ENCODE measurements at places on chromosomes 12 and 14.

- H3K36me3 ChIP-seq: no peaks in the 10 kb centered on the region
- no peaks in the 10 kb centered on the region for H3K27me3 ChIP-seq
- H3K4me1 ChIP-seq: no peaks in the 10 kb centered on the region
- no peak for DNase-seq
- H3K4me3 ChIP-seq: no peak overlapping the region
These were observed 80.7 kb downstream of the RAD51B start for GRCh38 chr14:67900231-67900630.

GRCh38 chr14:72186523-72186922 lies 254.3 kb downstream of the RGS6 start:
- no peaks in the 10 kb centered on the region for H3K27me3 ChIP-seq
- no peak overlapping the region for H3K4me3 ChIP-seq
- DNase-seq: no peak

DNA sequence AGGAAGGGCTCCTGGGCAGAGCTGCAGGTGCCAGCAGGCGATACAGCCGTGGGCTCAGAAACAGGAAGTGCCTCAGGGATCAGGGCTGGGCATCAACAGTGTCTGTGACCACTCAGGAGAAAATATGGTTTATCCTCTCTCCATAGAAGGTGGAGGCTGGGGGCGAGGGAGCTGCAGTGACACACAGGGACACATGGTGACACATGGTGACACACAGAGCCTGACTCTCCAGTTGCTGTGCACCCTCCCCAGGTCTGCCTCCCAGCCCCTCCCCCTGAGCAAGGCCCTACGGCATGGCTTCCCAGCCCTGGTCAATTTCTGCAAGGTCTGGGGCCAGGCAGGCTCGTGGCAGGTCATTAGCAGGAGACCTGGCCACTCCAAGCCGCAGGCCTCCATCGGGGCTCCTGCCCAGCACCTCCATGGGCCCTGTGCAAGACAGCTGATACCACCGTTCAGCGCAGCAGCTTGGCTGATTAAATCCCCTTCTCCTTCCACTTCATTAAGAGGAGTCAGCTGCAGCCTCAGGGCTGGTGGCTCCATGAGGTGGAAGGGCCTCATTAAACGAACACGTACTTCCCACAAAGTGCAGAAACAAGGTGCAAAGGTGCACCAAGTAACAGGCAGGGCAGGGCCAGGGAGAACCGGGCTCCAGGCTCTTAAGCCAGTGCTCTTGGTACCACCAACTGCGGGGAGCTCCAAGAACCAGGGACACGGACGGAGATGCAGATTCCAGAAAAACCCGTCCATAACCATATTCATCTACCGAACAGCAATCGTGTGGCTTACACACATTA lies 60.7 kb downstream of the CCNK start:
- no peak overlapping the region for H3K27ac ChIP-seq
- peaks cover 18% of the 10 kb centered on the region for H3K4me1 ChIP-seq
- H3K4me3 ChIP-seq: no peak overlapping the region
- DNase-seq: no peak

GRCh38 chr12:91252341-91252740 lies 69.7 kb upstream of the DCN start:
- no peak for DNase-seq
- H3K4me1 ChIP-seq: no peaks in the 10 kb centered on the region
- H3K27ac ChIP-seq: no peak overlapping the region
- no peaks in the 10 kb centered on the region for H3K36me3 ChIP-seq
- H3K27me3 ChIP-seq: no peaks in the 10 kb centered on the region

GRCh38 chr12:121443193-121443870 lies 43.4 kb downstream of the RNF34 start:
- H3K36me3 ChIP-seq: peaks cover 78% of the 10 kb centered on the region
- peak; percentile 84 for DNase-seq
- H3K4me3 ChIP-seq: no peak overlapping the region
- no peaks in the 10 kb centered on the region for H3K4me1 ChIP-seq

- H3K27ac ChIP-seq: peak within 1 kb of the TSS; percentile 43
- DNase-seq: no peak
- H3K4me3 ChIP-seq: peak within 1 kb of the TSS; percentile 41
- H3K4me1 ChIP-seq: peaks cover 11% of the 10 kb centered on the region
- H3K27me3 ChIP-seq: no peaks in the 10 kb centered on the region
These were observed at the start of gene LYZ for GRCh38 chr12:69348162-69348938. Gene LYZ (plus strand): TSS chr12:69348381. CDS start chr12:69348409, 28 bp downstream.

- H3K4me3 ChIP-seq: no peak overlapping the region
- no peaks in the 10 kb centered on the region for H3K27me3 ChIP-seq
- H3K27ac ChIP-seq: no peak overlapping the region
- no peak for DNase-seq
These were observed 121.3 kb downstream of the SLC25A21 start for GRCh38 chr14:37051153-37051552.

- no peaks in the 10 kb centered on the region for H3K27me3 ChIP-seq
- H3K36me3 ChIP-seq: no peaks in the 10 kb centered on the region
- no peak overlapping the region for H3K27ac ChIP-seq
- DNase-seq: no peak
- no peak overlapping the region for H3K4me3 ChIP-seq
- no peaks in the 10 kb centered on the region for H3K4me1 ChIP-seq
These were observed 132.9 kb downstream of the SRGAP1 start for GRCh38 chr12:63977441-63977840.

DNA sequence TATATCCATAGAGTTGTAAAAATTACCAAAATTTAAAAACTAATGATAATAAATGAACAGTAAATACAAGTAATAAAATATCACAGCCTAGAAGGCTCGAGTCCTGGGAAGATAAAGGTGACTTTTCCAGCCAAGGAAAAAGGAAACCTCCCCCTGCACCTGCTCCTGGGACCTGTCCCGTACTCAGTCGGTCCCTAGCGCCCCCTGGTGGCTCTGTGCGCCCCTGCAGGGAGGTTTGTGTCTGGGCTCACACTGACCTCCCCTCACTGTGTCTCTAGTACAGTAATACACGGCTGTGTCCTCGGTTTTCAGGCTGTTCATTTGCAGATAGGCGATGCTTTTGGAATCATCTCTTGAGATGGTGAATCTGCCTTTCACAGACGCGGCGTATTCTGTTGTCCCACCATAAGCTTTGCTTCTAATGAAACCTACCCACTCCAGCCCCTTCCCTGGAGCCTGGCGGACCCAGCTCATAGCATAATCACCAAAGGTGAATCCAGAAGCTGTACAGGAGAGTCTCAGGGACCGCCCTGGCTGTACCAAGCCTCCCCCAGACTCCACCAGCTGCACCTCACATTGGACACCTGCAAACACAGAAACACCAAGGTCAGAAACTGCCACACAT lies 1030.4 kb downstream of the TMEM121 start:
- H3K27ac ChIP-seq: no peak overlapping the region
- H3K27me3 ChIP-seq: no peaks in the 10 kb centered on the region
- DNase-seq: peak; percentile 77
- H3K4me1 ChIP-seq: no peaks in the 10 kb centered on the region
- H3K4me3 ChIP-seq: no peak overlapping the region

All from lower lobe of right lung (tissue), 2 donors.